Activated CD4-positive, alpha-beta T cell treated with anti-CD3 and anti-CD28 coated beads for 36 hours (primary cell): ENCODE measurements at places on chromosomes 13 and 19.

DNA sequence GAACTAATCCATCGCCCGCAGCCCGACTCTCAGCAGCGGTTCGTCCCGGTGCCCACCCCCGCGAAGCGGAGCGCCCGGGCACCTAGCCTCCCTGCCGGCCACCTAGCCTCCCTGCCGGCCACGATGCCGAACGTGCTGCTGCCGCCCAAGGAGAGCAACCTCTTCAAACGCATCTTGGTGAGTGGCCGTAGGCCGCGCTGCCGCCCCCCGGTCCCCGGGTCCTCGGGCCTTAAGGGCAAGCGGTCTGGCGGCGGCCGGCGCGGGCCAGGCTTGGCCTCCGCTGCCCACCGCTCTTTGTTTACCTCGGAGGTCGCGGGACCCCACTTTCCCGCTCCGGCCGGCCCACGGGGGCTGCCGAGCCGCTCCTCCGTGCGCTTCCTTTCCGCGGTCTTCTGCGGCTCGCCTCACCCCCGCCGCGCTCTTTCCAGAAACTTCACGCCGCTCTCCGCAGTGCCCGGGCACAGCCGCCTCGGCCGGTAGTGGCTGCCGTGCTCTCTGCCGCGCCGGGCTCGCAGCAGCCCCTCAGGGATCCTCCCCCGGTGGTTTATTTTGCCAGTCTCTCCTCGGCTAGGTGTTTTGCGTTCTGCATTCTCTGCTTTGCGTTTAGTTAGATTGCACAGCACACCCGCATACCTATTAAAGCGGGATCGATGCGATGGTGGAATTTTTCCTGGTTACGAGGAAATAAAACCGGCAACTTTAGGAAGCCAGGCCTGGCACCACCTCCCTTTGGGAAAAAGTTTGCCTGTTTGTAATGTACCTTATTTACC lies 524 bp downstream of the NAA16 start:
- DNase-seq: peak; percentile 71

GRCh38 chr13:113184568-113185440 lies 23.7 kb downstream of the PCID2 start:
- peak; percentile 25 for DNase-seq

- DNase-seq: no peak
Measured at GRCh38 chr19:45643927-45644771, 5.0 kb upstream of the EML2 start.

GRCh38 chr19:40974633-40975037 lies 16.4 kb upstream of the CYP2B6 start:
- peak; percentile 88 for DNase-seq

DNA sequence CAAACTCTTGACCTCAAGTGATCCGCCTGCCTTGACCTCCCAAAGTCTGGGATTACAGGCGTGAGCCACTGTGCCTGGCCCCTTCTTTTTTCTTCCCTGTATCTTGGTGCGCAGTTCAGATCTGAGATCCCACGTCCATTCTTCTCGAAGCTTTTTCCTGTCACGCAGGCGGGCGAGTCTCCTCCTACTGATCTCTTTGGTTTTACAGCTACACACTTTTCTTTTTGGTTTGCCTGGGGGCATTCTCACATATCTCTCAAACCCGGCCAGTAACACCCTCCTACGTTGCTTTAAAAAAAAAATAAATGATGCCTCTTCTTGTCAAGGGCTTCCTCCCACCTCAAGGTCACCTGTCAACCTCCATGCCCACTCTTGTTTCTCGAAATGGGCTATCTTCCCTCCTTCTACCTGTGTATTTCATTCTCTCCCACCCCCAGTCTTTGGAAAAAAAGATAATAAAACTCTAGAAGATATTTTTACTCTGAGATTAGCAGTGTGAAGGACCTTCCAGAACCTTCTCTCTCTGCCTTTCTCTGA lies 12.1 kb downstream of the TMPRSS9 start:
- DNase-seq: no peak
